ENCODE measurements at places on chromosomes 11 and 22. TPM values are rescaled to one million over a fixed set of nuclear protein-coding genes. Genes with fewer than 3 reads are reported as not detected.

Gene UPK3A
- total RNA-seq = not detected

Gene AKIP1
- 35.8 TPM for total RNA-seq

Gene SOX10
- total RNA-seq = not detected

Gene MTFP1
- 16.0 TPM for total RNA-seq

Gene ACTN3
- not detected for total RNA-seq

Gene SPI1
- not detected for total RNA-seq

Gene RTN4R
- 2.8 TPM for total RNA-seq

Gene TRIM51
- not detected for total RNA-seq

Gene RAB39A
- not detected for total RNA-seq

Gene GGTLC2
- not detected for total RNA-seq

Gene NECTIN1
- total RNA-seq = 161 TPM

Gene RFPL2
- not detected for total RNA-seq

Gene GVQW3
- total RNA-seq = 0.26 TPM

Gene C1QTNF5
- 0.90 TPM for total RNA-seq

Gene C11orf52
- total RNA-seq = 2.3 TPM

Gene SLC5A1
- 0.26 TPM for total RNA-seq

Gene MB
- not detected for total RNA-seq

Gene SCN2B
- total RNA-seq = under 0.01 TPM

Gene TYMP
- 126 TPM for total RNA-seq

Gene CD6
- total RNA-seq = not detected

Gene LIMK2
- 121 TPM for total RNA-seq

Gene SLC5A4
- total RNA-seq = not detected

Data from bronchial epithelial cell (primary cell).